ENCODE measurements at places on chromosomes 4 and X.

- peak; percentile 10 for DNase-seq
Measured at GRCh38 chrX:78105944-78106650, 2.0 kb downstream of the PGK1 start.

- DNase-seq, result no peak
Measured at GRCh38 chrX:149760965-149761364, 12.9 kb upstream of the HSFX1 start.

GRCh38 chr4:137621056-137621455 is 88.8 kb upstream of the PCDH18 start:
- no peak for DNase-seq

GRCh38 chrX:144722307-144722706 is 525.0 kb upstream of the SPANXN1 start:
- no peak for DNase-seq

GRCh38 chr4:134078230-134078914 is 123.2 kb downstream of the PABPC4L start:
- no peak for DNase-seq

DNA sequence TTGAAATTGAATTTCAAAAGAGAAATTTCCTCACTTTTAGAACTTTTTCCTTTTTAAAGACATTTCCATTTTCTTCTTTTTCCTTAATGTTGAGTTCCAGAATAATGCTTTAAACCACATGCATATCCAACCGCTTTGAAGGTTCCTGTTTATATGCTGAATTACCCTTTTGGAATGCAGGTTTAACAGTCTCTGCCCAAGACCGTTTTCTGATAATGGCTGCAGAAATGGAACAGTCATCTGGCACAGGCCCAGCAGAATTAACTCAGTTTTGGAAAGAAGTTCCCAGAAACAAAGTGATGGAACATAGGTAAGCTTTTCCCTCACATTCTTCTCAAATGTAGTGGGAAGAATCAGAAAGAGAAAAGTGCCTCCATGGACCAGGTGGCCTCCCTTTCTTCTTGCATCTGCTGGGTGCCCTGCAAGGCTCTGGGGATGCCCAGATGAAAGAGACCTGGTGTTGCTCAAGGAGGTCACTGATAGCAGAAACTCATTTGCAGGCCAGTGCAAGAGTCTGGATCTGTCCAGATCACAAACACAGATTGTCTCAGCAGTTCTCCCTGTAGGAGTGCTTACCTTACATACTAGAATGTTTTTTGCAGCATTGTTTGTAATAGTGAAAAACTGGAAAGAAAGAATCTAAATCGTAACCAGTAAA is 42.9 kb downstream of the MOSPD2 start:
- DNase-seq, result no peak

GRCh38 chr4:182835006-182835740 is 82.0 kb downstream of the DCTD start:
- DNase-seq, result no peak

DNA sequence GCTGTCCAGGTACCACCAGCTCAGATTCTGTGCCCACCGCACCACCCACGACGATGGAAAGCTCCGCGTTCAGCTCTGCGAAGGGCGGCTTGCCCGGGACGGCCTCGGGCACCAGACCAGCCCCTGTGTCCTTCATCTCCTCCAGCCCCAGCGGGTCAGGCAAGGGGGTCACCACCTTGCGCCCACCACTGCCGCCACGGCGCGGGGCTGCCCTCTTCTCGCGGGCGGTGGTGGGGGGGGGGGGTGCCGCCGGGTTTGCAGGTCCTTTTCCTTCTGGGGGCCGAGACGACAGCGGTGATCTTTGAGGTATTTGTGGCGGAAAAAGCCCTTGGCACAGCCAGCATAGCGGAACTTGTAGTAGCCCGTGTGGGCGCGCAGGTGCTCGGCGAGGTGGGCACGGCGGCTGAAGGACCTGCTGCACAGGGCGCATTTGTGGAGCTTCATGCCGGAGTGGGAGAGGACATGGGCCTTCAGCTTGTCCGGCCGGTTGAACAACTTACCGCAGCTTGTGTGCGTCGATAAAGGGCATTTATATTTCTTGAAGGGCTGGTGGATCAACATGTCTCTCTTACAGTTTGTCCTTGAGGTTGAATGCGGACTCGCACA is 50.9 kb downstream of the CFAP299 start:
- no peak for DNase-seq

GRCh38 chr4:142574306-142574705 is 271.8 kb downstream of the INPP4B start:
- no peak for DNase-seq

DNA sequence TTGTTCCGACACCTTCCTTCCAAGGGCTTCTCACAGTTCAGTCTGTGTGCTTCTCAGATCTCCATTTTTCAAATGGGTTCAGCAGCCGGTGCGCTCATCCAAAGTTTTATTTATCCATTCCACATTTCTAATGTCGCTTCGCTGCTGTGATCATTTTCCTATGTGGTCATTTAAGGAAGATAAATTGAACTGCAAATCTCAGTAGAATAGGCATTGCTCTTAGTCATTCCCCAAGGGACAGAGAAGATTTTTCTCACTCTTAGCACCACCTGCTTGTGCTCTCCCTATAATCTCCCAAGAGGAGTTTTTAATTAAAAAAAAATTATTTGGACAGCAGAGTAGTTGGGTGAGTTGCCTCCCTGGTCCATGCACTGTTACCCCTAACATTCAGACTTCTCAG is 278.9 kb upstream of the GATB start:
- no peak for DNase-seq

GRCh38 chr4:79163981-79164490 is 161.8 kb downstream of the NAA11 start:
- DNase-seq, result no peak

- DNase-seq, result no peak
Measured at GRCh38 chr4:90174621-90175023, 47.4 kb downstream of the CCSER1 start.

- no peak for DNase-seq
Measured at GRCh38 chrX:112769034-112769433, 71.6 kb downstream of the AMOT start.

- no peak for DNase-seq
Measured at GRCh38 chrX:153626863-153627674, 19.9 kb upstream of the DUSP9 start.

DNA sequence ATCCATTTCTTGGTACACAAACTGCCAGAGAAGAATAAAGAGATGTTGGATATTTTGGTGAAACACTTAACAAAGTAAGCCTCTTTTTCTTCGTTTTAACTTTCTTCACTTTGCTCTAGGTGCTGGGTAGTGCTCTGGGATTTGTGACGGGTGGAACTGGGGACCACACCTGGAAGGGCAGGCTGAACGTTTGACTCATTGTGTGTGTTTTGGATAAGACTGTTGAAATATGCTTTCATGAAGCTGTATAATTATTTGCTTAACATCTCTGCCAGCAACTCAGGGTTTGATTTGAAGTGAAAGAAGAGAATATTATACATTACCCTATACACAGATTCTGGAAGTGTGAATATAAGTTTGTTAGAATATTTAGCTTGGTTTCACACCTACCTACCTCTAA is 233.2 kb downstream of the ARHGAP10 start:
- no peak for DNase-seq

- DNase-seq, result no peak
Measured at GRCh38 chrX:132710656-132711155, 221.9 kb upstream of the MBNL3 start.

GRCh38 chrX:30504309-30504708 is 73.3 kb downstream of the TASL start:
- no peak for DNase-seq

- DNase-seq, result no peak
Measured at GRCh38 chr4:67659065-67659464, 41.9 kb downstream of the UBA6 start.

DNA sequence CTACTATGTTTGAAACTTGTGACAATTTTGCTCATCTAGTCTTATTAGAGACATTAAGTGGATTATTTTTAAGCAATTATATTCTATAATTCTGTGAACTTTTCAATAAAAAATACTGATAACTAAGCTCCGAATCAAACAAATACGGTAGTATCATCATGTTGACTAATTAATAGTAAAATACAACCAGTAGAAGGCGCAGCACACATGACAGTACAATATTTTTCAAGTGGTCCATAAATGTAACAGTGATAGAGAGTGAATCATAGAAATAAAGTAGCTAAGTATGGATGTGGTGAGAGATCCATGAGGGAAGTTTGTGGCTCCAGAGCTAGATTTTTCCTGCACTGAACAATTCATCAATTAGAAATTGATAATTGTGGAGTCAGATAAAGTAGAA is 666.2 kb downstream of the KCTD8 start:
- no peak for DNase-seq

DNA sequence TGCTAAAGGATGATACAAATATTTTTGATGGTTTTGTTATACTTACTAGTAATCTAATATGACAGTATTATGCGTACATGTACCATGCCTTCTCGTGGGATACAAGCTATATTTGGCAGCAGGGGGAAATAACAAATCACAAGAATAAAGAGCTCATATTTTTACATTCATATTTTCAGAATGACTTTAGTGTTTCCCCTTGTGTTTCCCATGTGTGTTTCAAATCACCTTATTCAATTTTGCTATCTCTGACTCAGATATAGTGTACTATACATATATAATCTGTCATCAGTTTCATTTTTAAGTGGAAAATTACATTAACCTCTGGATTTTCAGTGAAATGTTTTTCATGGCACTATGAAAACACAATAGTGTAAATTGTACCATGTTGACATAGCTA is 146.8 kb downstream of the RPA4 start:
- DNase-seq, result no peak

DNA sequence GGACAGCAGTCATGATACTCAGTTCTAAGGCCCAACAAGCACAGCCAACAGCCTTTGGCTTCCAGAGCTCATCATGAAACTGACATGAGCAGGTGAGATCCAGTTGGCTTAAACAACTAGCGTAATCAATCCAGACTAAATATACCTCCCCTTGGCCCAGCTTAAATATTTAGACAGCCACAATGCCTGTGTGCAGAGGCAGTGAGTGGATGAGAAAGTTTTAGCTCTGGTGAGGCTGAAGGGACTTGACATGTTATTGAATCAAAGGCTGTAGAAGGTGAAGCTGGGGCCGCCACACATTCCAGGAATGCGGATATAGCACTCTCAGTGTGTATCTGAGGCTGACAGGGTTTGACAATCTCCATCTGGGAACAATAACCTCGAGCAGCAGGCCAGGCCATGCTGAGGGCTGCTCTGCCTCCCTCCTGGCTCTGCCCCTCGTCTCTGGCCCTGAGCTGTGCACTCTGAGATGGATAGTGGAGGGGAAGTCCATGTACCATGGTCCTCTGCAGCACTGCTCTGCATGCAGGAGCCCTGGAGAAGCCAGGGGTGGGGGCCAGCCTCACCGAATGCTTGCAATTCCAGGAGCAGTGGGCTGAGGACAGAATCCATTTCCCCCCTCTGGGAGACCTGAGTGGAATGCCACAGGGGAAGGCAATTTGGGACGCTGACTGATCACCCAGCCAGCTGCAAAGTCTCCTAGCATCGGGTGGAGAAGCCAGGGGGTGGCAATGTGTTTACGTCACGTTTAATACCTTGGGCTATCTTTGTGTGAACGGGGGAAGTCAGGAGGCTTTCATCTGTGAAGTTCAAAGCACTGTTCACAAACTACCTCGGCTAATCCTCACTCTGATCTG is 37.3 kb upstream of the RASL11B start:
- DNase-seq, result no peak

- DNase-seq, result no peak
Measured at GRCh38 chr4:168662297-168662984, 165.6 kb downstream of the PALLD start.

GRCh38 chrX:49762175-49762720 is 66.5 kb upstream of the PAGE1 start:
- DNase-seq, result no peak

- no peak for DNase-seq
Measured at GRCh38 chrX:151397741-151398070, 700 bp downstream of the VMA21 start.

GRCh38 chr4:123617791-123618190 is 221.2 kb downstream of the SPRY1 start:
- DNase-seq, result no peak

DNA sequence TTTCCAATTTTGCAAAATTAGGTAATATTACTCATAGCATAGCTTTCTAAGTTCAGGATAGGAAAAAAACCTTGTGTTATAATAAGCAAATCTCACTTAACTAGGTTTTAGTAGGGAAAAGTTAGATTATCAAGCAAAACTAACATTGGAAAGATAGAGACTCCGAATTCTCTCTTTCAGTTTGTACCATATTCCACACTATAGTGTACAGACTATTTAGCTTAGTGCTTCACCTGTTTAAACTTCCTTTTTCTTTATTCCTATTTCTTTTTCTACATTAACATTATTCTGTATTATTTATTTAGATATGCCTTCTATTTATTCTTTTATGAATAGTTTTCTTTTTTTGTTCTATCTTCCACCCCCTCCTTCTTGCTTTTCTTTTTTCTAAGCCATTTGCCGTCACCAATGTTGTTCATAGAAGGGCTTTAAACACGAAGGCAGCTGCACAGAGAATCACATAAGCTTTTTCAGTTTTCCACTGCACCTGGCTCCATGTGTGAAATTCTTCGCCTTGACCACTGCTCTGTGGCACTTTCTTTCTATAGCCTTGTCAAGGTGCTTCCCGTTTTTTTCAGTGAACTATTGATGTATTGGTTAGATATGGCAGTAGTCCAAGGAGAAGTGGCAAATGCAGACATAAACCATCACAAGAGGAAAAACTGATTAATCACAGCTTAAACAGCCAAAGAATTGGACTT is 8.5 kb downstream of the PCDH10 start:
- DNase-seq, result no peak

DNA sequence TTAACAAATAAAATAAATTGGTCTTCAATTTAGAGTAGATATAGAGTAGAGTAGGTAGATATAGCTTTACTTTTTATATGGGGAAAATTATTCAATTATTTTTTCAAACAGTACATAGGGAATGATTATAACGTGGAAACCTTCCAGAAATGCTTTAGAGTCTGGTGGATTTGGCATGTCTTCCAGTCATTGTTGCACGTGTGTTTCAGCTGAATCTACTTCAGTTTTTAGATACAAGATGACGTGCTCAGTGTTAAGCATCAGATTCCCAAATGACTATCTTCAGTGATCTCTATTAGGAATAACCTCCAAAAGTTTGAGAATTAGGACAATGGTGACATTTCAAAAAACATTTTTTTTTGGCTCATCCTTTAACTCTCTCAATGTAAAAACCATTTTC is 616.9 kb downstream of the ANKRD50 start:
- no peak for DNase-seq

GRCh38 chr4:151781026-151781425 is 20.2 kb upstream of the GATB start:
- DNase-seq, result no peak

GRCh38 chrX:114841051-114841450 is 176.4 kb downstream of the IL13RA2 start:
- DNase-seq, result no peak

GRCh38 chr4:152807294-152807829 is 27.6 kb downstream of the ARFIP1 start:
- no peak for DNase-seq

- DNase-seq, result no peak
Measured at GRCh38 chr4:58809366-58809765, 1699.2 kb upstream of the IGFBP7 start.

- DNase-seq, result no peak
Measured at GRCh38 chr4:114161809-114162208, 182.4 kb upstream of the ARSJ start.

GRCh38 chr4:164748375-164748774 is 5.6 kb upstream of the SMIM31 start:
- DNase-seq, result no peak
